ENCODE measurements at places on chromosomes 16 and 17.

GRCh38 chr17:76277300-76278267 lies 12.4 kb downstream of the UBALD2 start:
- no peak for DNase-seq

GRCh38 chr16:72051818-72052217 lies 2.5 kb upstream of the HP start:
- no peak for DNase-seq

DNA sequence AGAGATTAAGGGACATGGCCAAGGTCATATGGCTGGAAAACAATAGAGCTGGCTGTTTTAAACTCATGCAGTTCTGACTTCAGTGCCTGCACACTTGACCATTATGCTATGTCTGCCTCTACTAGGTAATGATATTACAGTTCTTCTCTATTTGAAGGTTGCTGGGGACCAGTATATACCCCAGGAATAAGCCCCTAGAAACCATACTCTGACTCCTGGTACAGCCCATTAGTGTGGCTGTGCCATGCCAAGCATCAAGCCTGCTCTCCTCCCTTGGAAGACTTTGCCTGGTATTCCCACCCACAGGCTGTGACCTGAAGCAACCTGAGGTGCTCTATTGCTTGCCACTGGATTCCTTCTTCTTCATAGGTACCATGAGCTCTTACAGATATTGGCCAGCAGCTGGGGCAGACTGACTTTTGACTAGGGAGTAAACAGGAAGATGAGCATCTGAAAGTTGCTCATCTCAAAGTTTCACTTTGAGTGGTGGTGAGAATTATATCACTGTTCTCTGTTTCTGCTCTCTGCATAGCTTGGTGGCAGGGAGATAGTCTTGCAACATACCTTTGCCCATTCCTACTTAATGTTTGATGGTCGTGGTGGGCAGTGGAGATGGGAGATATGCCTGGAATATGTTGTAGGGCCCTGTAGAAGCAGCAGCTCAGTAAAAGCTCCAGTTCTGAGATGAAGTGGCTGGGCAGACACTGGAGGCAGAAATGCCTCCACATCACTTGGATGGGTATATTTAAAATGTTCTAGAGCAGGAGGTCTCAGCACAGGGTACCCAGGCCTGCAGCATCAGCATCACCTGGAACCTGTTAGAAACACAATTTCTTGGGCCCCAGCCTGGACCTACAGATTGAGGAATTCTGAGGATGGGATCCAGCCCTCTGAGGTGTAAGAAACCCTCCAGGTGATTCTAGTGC lies 274.7 kb downstream of the HS3ST4 start:
- no peak for DNase-seq

DNA sequence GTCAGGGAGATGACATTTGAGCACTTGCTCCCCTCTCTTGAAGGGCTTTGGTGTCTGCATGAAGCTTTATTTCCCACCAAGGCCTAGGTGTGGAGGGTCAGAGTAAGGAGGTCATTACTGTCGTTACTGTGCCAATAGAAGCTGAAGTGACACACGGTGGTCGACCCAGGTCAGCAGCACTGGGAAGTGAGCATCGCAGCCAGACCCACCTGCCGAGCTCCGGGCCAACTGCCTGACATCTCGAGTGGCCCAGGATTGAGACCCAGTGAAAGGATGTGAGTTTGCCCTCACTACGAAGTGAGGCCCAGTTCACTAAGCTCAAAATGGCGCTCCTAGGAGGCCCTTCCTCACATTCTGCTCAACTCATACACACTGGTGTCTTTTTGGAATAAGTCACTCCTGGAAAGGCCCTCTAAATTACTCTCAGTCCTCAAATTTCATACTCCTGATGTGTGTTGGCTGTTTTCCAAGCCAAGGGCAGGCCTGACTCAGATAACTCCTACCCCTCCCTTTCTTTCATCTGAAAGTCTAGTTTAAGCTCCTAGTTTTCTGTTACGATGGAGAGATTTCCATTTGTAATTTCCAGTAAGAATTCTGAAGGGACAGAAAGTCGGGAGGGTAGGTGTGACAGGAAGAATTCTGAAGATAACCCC lies 200.4 kb downstream of the LGALS9B start:
- peak; percentile 9 for DNase-seq

- no peak for DNase-seq
Observed at GRCh38 chr16:73147958-73148357, 100.0 kb upstream of the ZFHX3 start.

DNA sequence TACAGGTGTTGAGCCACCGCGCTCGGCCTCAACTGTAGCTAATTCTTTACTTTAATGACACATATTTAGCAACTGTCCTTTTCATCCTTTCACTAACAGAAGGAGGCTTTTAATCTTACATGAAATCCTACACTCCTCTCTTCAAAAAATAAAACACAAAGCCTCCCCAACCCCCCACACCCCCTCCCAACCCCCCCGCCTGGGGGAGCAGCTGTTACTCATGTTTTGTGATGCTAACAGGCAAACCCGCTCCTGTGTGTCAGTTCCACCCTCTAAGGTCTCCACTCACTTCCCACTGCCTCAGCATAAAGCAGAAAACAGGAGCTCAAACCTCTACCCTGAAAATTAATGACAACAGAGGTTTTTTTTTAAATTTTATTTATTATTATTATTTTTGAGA lies 55.4 kb upstream of the SLC25A19 start:
- no peak for DNase-seq

DNA sequence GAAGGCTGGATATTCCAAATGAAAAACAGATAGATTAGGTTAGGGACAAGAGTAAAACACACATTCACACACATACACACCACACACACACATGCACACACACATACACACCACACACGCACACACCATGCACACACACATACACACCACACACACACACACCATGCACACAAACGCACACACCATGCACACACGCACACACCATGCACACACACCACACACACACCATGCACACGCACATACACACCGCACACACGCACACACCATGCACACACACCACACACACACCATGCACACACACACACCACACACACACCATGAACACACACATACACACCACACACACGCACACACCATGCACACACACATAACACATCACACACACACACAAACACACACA lies 203.7 kb upstream of the ZFHX3 start:
- no peak for DNase-seq

GRCh38 chr16:73015612-73016487 lies 32.1 kb downstream of the ZFHX3 start:
- DNase-seq: peak; percentile 45

- DNase-seq: no peak
Observed at GRCh38 chr16:57610611-57611010, 17.8 kb upstream of the ADGRG1 start.

DNA sequence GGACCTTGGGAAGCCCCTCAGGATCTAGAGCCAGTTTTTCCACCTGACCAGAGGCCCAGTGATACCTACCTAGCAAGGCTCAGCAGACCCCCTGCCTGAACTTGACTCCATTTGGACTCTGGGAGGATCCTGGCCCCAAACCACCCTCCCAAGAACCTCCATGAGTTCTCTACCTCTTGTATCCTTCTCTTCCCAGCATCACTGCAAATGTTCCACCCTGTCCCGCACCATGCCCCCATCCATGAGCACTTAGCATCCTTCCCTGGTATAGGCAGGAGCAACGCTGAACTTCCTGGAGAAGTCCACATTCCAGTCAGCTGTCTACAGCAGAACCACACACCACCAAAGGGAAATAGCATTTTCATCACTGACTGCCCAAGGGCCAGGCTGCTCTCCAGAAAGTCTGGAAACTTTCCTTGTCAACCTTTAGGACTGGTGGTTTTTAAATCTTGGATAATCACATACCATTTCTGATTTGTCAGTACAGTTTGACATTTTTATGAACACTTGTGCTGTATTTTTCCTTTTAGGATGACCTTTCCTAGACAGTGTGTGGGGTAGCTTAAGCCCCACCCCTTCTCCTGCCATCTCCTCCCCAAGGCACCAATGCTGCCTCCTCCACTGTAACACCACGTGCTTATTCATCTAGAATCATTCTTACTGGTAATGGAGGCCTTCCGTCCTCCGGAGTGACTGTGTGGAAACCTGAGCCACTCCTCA lies 13.9 kb downstream of the EIF4A3 start:
- no peak for DNase-seq

DNA sequence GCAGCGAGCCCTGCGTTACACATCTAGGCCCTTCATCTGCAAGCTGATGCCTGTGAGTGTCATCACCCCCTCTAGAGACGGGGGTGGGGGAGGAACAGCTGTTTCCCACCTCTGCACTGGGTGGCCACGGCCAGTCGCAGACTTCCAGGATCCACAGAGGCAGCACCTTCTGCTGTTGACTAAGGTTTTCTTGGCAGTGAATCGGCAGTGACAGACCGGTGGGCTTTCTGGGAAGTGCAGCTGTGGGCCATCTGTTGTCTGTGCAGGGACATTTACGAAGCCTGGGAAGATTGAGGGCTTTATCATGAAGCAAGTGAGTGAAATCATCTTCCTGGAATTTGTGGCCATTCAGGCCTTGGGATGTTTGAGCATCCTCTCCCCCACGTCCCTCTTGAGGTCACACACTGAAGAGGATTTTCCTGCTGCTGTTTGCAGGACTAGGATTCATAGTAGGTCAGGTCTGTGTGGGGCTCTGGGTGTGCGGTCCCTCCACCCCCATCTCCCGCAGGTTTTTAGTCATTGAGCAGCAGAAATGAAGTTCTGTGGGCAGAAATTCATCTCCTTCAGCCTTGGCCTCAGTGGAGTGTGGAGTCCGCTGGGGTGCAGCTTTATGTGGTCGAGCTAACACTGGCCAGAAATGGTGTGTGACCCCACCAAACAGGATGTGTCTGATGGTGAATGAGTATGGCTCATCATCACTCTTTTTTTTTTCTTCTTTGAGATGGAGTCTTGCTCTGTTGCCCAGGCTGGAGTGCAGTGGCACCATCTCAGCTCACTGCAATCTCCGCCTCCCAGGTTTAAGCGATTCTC lies 12.0 kb downstream of the PGS1 start:
- DNase-seq: no peak

GRCh38 chr16:65222049-65222448 lies 100.2 kb upstream of the CDH11 start:
- no peak for DNase-seq

DNA sequence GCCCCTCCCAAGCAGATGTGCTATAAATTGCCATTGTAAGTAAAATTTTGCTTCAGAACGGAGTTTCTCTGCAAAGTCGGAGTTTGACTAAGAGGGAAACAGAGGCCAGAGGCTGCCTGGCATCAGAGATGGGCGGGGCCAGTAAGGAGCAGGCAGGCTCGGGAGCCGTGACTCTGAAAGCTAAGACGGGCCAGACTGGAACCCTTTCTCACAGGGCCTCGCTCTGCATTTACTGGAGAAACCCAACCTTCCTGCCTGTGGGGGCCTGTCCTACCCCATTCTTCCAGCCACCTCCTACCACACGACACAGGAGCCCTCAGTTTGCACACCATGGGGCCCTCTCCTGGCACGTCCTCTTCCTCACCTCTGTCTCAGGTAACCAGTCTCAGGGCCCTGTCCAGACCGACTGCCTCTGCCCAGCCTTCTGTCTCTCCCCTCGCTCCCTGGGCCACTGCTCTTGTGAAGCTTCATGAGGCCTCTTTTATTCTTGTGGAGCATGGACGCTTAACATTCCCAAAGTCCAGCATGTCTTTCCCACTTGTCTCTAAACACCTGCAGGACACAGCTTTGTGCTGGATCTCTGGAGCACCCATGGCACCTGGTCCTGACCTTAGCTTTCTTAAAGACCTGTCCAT lies 48.4 kb upstream of the ACSF3 start:
- no peak for DNase-seq

GRCh38 chr16:87559945-87560344 lies 42.4 kb upstream of the JPH3 start:
- DNase-seq: no peak

- DNase-seq: no peak
Observed at GRCh38 chr16:20938426-20938825, 37.9 kb downstream of the LYRM1 start.

GRCh38 chr16:86604436-86605193 lies 26.3 kb downstream of the FOXL1 start:
- no peak for DNase-seq

DNA sequence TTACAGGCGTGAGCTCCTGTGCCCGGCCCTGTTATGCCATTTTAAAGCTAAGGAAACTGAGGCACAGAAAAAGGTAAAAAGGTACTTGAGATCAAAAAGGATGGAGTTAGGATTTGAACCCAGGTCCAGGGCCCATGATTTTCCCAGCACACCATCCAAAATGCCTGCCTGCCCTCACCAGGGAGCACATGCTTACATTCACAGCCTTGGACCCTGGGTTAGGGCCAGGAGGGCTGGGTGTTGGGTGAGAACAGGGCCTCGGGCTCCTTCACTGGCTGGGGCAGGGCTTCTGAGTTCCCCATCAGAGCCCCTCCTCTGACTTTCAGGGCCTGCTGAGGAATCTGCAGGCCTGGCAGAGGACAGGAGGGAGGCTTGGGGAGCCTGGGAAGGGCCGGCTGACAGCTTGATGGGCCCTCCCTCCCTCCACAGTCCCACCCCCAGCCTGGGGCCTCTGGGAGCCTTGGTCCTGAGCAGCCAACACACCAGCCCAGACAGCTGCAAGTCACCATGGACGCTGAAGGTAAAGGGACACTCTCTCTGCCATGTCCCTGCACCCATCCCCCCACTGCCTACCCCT lies at the start of gene QPRT:
Gene QPRT, plus strand, starts transcription at position 490 of the 577 bp plus-strand sequence. Its CDS starts 18 bp downstream, at position 508.
- no peak for DNase-seq

DNA sequence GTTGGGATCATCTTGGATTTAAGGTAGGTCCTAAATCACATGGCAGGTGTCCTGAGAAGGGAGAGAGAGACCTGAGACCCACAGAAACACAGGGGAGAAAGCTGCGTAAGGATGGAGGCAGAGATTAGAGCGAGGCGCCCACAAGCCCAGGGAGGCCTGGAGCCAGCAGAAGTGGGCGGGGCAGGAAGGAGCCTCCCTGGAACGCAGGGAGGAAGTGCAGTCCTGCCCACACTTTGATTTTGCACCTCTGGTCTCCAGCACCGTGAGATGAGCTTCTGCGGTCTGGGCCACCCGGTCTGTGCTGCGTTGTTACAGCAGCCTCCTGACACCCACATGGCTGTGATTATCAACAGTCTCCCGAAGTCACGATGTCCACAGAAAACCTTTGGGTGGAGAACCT lies 6.4 kb downstream of the DNASE1L2 start:
- no peak for DNase-seq

DNA sequence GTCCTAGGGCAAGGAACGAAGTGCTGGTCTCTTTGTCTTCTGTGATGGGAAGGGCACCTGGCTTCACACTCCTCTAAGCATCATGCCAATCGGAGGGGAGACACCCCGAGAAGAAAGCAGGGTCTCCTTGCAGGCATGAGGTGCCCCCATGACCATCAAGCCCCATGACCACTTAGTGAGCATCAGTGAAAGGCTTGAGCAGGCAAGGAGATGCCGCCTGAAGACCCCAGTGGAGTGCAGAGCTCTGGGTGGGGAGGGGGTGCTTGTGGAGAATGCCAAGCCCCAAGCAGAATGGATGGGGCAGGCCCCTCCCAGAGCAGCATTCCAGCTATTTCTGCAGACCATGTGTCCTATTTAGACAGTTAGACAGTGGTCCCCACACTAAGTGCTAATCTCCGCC lies 232.7 kb upstream of the TNRC6C start:
- DNase-seq: no peak

GRCh38 chr16:31700200-31700529 lies 172.5 kb downstream of the AHSP start:
- peak; percentile 64 for DNase-seq

- no peak for DNase-seq
Observed at GRCh38 chr17:10652984-10653659, 4.0 kb downstream of the MYH3 start.

All from NCI-H2029 (cell line).